ENCODE measurements at places on chromosomes 3 and 15.

GRCh38 chr3:71247221-71247957 lies 336.1 kb downstream of the FOXP1 start:
- no peak for DNase-seq

DNA sequence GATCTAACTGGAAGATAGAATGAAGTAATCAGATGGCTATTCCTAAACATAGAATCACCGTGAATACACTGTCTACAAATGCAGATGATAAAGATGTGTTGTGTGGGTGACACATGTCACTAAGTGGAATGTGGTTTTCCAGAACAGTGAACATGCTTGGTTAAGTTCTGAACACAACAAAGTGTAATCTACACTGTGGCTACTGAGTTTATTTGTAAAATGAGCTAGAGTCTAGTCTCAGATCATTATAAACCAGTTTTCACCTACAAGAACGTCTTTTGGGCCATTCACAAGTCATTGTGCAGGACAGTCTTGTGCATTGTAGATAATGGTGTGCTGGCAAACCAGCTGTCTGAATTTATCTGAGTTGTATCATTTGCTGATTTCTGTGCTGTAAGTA lies 35.3 kb downstream of the OXNAD1 start:
- no peak for DNase-seq

- DNase-seq: no peak
These were observed 48.5 kb downstream of the HACD2 start for GRCh38 chr3:123536153-123536895.

GRCh38 chr3:120258009-120258408 lies 27.0 kb downstream of the GPR156 start:
- no peak for DNase-seq

DNA sequence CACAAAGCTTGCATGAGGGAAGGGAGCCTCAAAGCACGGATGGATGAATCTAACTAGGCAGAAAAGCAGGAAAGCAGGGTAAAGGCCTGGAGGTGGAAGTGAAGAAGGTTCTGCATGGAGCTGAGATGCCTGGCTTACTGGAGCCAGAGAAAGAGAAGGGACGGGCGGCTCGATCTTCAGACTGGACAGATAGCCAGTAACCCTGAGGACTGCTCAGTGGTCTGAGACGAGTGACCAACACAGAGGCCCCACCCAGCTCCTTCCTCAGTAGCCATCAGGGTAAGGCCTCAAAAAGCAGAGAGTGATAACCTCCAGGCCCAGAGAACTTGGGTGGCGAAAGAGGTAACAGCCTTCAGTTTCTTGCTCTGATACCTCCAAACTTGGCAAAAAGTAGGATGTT lies 6.4 kb downstream of the CLN6 start:
- no peak for DNase-seq

- no peak for DNase-seq
These were observed 156.7 kb downstream of the SERPINI1 start for GRCh38 chr3:167892205-167892604.

DNA sequence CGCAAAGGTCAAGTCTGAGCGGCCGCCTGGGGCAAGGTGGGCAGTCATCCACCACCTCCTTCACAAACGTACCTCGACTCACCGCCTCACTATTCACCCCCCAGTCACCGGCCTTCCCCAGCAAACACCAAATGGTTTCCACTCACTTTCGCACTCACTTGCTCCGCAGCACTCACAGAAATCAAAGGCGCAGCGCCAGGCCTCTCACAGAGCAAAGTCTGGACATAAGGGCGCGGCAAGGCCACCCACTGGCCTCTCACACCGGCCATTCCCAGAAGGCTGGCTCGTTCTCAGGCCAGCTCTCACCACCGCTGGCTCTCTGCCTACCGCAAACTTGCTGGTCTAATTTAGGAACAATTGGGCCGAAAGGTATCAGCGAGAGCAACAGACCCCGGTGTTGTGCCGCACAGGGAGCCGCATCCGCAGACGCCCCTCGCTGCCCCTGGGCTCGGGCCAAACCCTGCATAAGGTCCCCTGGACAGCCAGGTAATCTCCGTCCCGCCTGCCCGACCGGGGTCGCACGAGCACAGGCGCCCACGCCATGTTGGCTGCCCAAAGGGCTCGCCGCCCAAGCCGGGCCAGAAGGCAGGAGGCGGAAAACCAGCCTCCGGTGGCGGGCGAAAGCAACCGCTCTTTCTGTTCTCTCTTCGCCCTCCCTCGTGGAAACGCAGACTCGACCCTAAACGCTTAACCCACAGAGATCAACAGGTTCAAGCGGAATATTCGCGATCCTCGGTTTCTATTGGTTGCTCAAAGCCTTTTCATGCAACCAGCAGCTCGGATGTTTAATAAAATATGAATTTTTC lies 2.9 kb downstream of the SHOX2 start:
- no peak for DNase-seq

DNA sequence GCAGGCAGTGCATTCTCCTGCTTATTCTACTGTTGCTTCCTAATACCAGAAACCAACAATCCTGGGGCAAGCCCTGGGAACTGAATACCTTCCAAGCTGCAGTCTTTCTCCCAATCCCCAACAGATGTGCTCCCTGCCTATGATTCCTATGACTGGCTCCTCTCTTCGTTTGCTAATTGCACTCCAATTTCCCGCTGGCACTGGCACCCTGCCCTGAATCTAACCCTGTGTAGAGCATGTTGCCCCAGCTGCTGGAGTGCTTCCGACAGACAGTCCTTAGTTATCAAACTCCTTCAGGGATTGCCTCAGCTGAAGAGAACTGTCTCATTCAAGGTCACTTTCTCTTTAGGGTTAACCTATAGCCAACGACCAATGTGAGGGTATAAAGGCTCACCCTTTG lies 214.1 kb downstream of the NECTIN3 start:
- DNase-seq: no peak

DNA sequence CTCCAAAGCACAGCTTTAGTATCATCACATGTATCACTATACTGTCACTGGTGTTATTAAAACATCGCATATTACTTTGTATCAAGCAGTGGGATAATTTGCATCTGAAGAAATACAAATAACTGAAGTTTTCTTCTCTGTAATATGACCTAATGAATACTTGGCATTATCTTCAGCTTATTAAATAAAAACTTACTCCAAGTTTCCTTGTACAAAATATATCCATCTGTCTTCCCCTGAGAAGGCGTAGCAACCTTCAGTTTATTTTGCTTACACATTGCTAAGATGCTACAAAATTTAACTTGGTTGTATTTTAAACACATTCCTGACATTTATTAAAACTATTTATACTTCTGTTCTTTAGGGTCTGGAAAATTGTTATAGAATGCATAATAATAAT lies 13.7 kb downstream of the FGF7 start:
- DNase-seq: no peak

DNA sequence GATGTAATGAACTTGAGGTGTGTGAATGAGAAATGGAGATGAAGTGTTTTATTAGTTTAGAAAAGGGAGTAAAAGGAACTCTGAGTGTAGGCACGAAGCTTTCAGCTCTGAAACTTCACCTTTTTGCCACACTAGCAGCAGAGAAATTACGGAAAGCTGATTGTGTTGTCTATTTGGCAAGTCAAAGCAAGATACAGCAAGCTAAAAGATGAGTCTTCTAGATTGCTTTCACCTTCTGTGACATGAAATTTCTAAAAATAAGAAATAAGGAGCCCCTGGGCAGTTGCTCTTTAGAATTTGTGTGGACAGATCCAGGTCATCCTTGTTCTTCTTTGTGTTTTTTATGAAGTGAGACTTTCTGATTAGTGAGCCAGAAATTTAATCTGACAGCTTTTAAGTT lies 143.4 kb downstream of the FNDC3B start:
- no peak for DNase-seq

GRCh38 chr3:71885006-71885405 lies 100.1 kb upstream of the PROK2 start:
- no peak for DNase-seq

DNA sequence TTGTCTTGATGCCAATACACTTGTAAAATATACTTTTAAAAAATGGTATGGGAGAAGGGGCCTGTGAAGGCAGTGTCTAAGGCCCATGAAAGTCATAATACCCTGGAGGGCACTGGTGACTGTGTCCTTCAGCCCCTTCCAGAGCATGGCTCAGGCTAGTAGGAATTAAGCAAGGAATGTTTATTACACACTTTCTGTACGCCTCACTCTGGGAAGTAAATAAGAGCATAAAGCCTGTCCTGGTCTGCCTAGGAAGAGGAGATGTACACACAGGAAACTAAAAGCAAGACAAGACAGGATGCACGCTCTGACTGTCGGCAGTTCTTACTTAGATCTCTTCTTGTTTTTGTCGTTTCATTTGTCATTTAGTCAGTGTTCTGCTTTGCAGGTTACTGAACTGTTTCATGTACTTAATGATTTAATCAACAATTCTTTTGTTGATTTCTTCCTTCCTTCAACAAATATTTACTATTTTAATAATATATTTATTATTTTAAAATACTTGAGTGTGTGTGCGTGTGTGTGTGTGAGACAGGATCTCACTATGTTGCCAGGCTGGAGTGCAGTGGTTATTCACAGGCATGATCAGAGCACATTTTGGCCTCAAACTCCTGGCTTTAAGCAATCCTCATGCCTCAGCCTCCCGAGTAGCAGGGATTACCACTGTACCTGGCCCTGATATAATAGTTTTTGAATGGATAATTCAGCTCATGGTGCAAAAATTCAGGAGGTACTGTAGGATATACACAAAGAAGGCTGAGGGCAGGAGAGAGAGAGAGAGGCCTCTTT lies 9.0 kb upstream of the SMAD6 start:
- peak; percentile 36 for DNase-seq

- DNase-seq: no peak
These were observed 233.9 kb upstream of the GBE1 start for GRCh38 chr3:81995329-81995728.

DNA sequence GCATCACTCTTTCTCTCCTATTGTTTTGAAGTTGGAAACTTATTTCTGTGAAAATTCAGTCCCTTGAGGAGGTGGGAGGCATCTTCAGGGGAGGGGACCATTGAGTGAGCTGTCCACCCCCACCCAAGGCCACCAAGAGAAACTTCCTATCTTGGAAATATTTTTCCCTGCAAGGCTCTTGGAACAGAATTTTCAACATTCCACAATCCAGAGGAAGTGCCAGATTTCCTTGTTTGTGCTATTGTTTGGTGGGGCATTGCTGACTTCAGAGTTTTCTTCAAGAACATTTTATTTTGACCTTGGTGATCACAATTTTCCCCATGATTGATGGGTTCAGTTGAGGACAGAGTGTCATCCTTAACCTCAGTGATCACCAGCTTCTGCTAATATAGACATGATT lies 12.0 kb downstream of the DNASE1L3 start:
- DNase-seq: no peak

- no peak for DNase-seq
These were observed 170.1 kb downstream of the VPS13C start for GRCh38 chr15:61890106-61890505.

DNA sequence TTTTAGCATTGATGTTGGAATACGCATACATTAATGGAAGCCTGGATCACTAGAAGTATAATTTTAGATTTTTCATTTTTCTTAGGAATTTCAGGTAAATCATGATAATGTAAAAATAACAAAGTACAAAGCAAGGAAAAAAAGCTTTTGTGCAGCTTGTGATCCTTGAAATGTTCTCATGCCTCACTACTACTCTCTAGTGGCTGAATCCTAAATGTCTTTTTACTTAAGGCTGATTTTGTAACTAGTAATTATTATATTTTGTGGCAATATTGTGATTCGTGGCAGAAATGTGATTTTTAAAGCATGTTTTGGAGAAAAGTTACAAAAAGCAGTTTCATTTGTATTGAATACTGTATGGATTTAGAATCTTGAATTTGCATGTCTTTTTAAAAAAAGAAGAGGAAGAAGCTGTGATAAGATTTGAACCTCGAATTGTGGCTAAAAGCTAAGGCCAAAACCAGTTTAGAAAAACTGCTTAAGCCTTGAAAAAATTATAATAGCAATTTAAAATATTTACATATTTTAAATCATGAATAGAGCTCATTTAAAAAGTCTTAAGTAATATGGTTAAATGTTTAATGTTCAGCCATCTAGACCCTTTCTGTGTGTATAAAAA lies 39.0 kb downstream of the U2SURP start:
- no peak for DNase-seq

GRCh38 chr15:79816571-79816970 lies 80.2 kb downstream of the MTHFS start:
- no peak for DNase-seq

DNA sequence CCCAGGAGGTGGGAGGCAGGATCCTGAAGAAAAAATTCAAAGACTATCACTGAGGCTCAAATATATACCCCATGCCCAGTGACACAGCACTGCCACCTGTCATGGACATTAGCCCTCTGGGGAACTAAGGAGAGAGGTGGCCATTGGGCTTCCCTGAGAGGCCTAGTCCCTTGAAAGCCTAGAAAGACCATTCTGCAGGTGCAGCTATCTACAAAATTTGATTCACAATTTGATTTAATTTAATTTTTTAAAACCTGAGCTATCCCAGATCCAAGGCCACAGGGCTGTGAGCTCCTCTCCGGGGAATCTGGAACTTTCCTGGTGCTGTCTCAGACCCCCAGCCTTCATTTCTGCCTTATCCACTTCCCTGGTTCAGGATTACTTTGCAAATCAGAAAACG lies 16.9 kb upstream of the KLHL24 start:
- DNase-seq: no peak

DNA sequence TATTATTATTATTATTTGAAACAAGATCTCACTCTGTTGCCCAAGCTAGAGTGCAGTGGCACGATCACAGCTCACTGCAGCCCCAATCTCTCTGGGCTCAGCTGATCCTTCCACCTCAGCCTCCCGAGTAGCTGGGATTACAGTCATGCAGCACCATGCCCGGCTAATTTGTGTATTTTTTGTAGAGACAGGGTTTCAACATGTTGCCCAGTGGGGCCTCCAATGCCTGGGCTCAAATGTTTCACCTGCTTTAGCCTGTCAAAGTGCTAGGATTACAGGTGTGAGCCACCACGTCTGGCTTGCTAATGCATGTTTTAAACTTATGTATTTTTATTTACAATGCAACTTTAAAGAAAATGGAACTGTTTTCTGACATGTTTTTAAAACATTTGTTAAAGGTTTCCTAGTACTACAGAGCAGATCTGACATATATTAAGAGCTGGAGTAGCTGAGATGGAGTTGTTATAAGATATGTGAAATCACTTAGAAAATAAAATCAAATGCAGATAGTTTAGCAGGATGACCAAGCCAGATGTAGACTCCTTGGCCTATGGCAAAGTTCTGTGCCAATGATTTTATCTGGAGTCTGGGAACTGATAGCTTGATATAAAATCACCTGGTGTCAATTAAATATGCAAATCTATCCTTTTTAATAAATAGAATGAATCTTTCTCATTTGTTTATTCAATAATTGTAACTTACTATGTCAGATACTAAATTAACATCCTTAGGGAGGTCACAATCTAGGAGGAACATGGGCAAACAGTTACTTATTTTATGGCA lies 310.1 kb upstream of the NAALADL2 start:
- no peak for DNase-seq

GRCh38 chr3:129326138-129326537 lies 47.5 kb downstream of the HMCES start:
- no peak for DNase-seq

- no peak for DNase-seq
These were observed 54.8 kb upstream of the CGNL1 start for GRCh38 chr15:57321485-57321884.

Data from GM18507 (cell line).